Fibroblast of mammary gland (primary cell): ENCODE measurements at places on chromosomes 1 and 21.

DNA sequence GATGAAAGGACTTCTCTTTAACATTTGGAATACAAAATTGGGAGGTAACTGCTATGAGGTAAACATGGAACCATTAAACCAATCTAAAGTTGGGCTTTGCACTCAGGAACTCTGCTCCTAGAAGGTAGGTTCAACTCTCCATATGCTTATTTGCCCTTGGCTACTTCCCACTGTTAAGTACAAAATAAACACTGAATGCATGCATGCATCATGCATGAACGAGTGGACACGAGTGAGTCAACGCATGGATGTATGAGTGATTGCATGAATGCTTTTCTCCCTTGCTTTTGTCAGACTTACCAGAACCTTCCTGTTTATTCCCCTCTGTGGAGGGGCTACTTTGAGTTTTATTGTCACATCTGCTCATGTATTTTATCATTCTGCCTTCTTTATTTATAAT, 42.4 kb upstream of the RUNX1 start:
- no peak for DNase-seq

- DNase-seq = peak; percentile 75
These were observed 46.6 kb upstream of the CTBS start for GRCh38 chr1:84620720-84621313.

GRCh38 chr1:33047839-33048305, 11.2 kb upstream of the AK2 start:
- DNase-seq = peak; percentile 35

DNA sequence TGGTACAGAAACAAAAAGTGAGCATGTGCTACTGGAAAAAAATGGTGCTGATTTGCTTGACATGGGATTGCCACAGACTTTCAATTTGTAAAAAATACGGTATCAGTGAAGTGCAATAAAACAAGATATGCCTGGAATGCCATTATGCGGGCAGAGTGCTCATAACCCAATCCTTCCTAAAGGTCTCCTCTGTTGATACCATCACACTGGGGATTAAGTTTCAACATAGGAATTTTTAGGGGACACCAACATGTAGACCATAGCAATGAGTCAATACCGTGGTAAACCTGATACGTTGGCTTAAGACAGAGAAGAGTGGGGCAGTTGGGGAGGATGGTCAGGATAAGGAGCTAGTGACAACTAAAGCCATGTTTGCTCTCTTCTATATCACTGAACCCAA, 20.5 kb downstream of the MX1 start:
- no peak for DNase-seq

DNA sequence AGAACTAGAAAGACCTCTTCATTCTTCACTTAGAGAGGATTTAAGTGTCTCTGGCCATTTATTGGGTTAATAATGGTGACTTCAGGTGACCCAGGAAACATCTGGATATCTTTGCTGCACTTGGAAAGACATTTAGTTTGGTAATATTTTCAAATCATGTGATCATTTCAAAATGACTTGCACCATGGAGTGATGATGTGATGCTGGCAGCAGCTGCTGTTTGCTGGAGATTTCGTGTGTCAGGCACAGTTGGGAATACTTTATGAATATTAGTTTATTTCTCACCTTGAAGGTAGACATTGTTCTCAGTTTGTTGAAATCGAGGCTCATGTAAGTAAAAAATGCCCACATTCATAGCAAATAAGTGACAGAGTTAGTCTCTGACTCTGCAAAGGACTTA, 236.0 kb downstream of the DISC1 start:
- no peak for DNase-seq

- DNase-seq = no peak
These were observed 76.0 kb downstream of the MAN1C1 start for GRCh38 chr1:25692560-25692959.

- no peak for DNase-seq
These were observed 64.3 kb downstream of the SPSB1 start for GRCh38 chr1:9356829-9357466.

DNA sequence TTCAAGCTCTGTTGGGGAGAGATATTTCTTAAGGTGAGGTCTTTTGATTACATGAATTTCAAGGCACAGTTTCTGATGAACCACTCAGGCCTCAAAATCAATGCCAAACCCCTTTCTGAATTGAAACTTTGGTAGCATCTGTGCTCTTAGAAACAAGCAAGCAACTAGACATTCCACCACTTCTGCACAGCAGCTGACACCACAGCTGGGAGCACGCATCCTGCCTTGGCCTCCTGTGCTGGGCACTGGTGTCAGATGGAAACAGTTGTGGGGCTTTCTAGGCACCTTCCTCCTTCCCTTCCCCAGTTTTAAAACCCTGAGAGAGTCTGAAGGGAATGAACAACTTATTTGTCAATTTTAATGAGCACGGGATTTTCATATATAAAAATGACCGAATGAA, 360.2 kb downstream of the ADGRL2 start:
- no peak for DNase-seq

- DNase-seq = peak; percentile 52
These were observed at the start of gene LYST for GRCh38 chr1:235866205-235866912. Gene LYST (minus strand): TSS chr1:235866906. CDS start chr1:235830417, 36,489 bp downstream.

DNA sequence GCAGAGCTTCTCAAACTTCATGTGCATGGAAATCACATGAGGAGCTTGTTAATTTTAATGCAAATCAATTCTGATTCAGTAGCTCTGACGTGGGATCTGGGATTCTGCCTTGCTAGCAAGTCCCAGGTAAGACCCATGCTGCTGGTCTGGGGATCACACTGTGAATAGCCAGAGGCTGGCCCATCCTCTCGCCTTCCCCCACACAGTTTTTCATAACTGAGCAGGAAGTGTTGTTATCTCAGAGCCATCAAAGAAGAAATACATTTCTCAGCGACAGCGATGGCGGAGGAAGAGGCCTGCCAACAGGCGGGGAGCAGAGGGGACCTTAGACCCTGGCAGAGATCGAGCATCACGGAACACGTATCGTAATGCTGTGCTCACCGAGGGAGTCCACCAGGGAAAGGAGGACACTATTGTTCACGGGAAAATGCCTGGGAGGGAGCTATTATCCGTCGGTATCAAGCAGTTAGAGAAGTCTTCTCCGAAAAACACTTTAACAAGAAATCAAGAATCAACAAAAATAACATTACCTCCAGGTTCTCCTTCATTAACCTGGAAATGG, 268.9 kb upstream of the TMEM51 start:
- no peak for DNase-seq

- DNase-seq = no peak
These were observed 6.2 kb downstream of the TNFRSF18 start for GRCh38 chr1:1199961-1200875.

GRCh38 chr1:17018849-17019248, 7.1 kb upstream of the ATP13A2 start:
- no peak for DNase-seq

DNA sequence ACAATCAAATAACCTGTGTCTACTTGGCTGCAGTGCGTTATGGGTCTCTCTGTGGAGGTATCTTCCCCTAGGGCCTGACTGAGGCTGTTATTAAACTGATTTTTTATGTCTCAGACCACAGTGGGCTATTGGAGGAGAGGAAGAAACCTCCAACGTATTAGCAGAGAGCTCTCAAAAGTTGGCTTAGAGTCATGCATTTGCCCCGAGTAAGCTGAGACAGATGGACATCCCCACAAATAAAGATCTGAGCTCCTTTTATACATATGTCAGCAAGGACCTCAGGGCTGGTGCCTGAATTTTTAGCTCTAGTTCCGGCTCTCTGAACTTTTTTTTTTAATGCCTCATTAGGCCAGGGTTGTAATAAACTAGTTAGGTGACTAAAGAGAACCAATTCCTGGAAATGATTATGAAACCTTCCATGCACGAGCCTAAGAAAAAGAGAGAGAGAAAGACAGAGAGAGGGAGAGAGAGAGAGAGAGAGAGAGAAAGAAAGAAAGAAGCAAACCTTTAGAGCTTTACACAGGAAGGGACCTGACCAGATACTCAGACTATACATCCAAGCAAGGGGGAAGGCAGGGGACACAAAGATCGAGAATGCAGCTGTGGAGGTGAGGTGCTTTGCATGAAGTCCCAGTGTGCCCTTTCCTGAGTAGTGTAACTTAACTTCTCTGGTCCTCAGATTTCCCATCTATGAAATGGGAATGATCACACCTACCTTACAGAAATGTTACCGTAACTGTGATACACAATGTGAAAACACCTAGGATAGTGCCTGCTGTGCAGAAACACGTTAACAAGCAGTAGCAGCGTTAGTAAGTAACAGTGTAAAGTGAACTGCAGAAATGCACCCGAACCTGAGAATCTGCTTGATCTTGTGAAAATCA, 8.4 kb upstream of the PIGR start:
- DNase-seq = no peak

DNA sequence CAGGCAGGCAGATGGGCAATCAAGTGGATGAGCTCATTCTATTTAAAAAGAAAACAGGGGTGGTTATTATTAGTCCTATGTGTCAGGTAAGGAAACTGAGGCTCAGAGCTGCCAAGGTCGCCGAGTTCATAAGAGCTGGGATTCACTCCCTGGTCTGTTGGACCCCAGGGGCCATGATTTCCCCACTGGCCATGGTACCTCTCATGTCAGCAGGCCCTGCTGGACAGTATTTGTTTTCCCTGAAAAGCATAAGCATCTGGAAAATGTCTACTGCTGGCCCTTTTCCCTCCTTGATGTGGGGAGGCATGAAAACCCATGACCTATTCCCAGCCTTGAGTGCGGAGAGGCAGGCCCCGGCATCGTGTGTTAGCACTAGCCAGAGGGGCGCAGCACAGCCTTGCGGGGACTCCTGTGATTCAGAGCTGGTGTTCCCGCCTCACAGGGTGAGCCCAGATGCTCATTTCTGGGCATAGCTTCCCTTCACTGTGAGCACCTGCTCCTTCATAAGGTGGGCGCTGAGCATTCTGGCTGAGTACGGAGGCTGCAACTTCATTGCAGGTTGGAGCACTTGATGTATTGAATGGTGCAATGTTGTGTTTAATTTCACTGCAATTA, 617.5 kb downstream of the PTPRU start:
- DNase-seq = no peak

DNA sequence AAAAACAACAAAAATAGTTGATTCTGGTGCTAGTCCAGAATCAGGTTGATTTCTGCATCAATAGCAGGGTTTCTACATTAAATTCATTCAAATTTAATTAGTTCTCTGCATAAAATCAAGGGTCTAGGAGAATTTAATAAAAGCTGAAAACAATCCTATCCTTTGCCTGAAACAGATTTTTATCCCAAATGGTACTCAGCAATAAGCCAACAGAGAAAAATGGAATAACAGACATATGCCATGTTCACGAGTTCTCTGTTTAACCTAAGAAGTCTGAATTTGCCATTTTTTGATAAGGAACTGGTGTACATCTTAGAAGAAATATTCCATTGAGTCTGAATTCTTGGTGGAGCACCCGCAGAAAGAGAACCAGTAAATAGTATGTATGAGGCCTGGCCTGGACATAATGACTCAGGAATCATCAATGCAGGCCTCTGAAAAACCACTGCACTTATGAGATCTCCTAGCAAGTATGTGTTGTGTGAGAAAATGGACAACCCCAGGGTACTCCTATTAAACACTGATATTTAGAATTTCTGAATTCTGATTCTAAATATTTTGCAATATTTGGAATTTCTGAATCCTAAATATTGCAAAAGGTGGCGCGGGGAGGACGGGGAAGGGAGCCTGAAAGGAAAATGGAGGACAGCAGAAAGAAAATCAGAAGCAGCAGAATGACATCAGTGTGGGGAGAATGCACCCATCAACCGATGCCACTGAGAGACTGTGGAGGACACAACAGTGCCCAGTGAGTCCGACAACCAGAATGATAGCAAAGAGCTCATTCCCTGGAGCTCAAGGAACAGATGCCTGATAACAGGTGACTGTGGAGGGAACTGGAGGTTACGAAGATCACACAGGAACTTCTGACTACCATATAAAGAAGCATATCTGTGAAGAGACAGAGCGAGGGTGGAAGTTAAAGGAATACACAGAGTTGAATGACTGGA, 97.6 kb downstream of the APP start:
- peak; percentile 57 for DNase-seq

GRCh38 chr1:3482378-3482849, 27.9 kb downstream of the ARHGEF16 start:
- peak; percentile 29 for DNase-seq

- DNase-seq = no peak
These were observed 10.0 kb upstream of the TRIM62 start for GRCh38 chr1:33191731-33192275.

DNA sequence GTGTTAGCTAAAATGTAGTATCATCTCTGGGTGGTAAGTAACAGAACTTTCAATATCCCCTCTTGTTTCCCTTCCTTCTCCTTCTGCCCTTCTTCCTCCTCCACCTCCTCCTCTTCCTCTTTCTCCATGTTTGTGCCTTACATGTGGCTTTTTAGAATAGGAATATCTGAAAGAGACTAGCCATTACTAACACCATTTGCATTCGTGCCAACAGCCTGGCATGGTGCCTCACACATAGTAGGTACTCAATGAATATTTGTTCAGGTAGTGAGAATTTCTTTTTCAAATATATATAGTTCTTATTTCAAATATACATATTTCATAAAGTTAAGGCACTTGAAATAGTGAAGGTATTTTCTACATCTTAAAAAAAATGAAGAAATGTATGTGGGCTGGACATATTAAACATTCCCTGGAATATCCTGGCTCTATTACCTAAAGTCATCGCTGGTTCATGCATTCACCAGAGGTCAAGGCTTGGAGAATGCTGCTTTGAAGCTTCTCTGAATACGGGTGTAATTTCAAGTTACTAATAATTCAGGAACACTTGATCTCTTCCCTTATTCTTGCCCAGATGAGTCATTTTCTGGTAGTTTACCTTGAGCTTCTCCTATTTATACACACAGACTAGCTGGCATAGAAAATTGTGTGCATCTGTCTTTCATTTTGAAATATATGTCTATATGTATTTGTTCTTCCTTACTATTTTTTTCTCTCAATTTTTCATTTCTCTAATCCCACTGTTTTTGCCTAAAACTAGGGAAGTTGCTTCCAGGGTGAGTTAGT, 319.4 kb downstream of the TGFB2 start:
- peak; percentile 75 for DNase-seq

DNA sequence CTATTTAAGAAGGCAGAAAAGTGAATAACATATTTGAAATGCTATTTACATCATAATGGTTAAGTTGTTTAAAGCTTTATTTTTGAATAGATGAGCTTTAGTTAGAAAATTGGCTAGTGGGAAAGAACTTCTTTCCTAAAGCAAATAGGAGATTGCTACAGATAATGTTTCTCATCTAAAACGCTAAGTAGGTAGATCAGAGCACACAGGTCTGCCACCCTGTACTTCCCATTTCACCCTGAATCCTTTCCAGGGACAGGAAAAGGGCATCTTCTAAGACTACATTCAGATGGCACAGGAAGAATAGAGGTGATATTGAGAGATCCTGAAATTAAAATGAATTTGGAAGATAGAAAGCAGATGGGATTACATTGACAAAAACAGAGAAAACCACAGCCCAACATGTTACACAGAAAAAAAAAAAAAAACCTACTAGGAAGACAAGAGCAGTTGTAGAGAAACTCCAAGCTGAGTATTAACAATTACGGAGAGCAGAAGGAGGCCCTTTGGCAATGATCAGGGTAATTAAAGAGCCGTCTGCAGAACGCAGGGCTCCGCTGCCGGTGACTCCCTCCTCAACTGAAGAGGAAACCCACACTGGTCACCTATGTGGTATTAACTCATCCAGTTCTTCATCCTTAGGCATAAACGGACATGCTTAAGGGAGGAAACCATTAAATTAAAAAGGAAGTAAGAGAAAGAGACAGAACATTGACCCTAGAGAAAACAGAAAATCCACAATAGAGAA, 53.6 kb upstream of the MAP10 start:
- no peak for DNase-seq

GRCh38 chr1:174894117-174894762, 105.5 kb upstream of the CACYBP start:
- DNase-seq = no peak

- DNase-seq = no peak
These were observed 59.4 kb downstream of the LAMC1 start for GRCh38 chr1:183082650-183083049.
